ENCODE measurements at places on chromosomes 16 and 17.
A peak's percentile ranks its signal among the peaks of the same experiment; 100 is the strongest.

GRCh38 chr17:3613124-3613523, 3.9 kb upstream of the TRPV1 start:
- DNase-seq, result no peak

GRCh38 chr17:78390241-78391050, 12.0 kb downstream of the PGS1 start:
- no peak for DNase-seq

DNA sequence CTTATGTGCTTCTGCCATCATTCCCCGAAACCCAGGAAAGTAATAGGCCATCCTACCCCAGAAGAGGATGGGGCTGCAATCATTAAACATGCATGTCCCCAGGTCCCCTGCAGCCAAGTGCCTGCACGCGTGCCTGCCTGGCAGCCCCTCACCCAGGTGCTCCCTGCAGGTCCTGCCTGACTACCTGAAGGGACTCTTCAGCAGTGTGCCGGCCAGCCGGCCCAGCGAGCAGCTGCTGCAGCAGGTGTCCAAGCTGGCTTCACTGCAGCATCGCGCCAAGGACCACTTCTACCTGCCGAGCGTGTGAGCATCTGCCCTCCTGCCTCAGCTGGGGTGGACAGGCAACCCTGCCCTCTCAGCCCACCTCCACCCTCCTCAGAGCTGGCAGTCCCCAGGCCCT, 16.2 kb upstream of the ALKBH5 start:
- no peak for DNase-seq

GRCh38 chr16:71840052-71840451, 5.7 kb upstream of the ATXN1L start:
- no peak for DNase-seq

DNA sequence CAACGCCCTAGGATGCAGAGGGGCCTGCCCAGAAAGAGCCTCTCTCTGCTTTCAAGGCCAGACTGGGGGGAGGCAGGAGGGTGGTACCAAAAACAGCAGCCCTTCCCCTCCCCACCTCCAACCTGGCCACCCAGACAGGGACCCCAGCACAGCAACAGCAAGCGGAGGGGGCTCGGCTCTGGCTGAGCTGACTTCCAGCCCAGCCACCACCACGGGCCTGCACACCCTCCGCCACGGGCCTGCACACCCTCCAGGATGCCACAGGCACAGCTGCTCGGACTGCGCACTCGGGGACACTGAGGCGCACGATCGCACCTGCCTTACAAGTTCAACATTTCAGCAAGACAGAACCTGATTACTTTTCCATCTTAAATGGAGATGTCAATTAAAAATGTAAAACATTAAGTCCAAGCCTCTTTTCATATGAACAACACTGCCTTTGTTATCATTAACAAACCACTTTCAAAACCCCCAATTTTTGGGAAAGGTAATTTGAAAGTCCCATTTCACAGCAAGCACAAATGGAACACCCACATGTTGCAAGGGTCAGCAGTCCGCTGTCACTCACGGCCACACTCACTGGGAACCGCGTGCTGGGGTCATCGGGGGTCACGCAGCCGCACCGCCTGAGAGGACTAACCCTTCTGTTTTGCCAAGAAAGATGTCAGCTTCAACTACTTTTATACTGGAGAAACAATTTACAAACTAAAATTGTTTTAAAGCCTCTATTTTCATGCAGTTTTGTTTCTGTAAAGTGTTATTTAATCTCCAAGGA, 76.4 kb downstream of the ANKRD11 start:
- DNase-seq, result no peak

DNA sequence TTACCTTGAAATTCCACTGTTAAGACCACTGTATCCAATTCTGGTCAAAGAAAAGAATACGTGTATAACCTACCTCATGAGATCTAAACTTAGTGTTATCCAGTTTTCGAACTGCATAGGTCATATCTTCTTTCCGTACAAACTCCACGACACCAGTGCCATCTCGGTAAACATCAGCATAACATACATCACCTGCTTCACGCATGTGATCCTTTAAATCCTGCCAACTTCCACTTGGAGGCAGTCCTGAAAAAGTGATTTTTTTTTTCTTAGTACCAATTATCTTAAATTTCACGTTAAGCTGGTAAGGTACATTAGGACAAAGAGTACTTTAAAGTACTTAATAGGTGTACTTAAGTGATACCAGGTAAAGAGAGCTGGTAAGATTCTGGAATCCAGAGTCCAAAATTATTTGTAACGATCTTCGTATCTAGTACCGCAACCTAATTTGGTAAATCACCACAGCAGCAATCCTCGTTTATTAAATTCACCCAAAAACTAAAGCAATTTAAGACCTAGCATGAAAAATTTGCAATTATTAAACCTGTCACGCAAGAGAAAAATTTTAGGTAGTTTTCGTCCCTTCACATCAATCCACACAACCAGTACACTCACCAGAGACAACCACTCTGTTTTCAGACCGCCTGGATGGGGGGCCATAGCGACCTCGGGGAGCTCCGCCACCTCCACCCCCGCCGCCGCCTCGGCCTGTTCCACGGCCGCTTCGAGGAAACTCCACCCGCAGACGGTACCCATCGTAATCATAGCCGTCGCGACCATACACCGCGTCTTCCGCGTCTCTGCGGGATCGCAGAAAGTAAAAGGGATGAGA, 1.1 kb downstream of the SRSF1 start:
- DNase-seq, result no peak

GRCh38 chr17:77233635-77234334, 93.0 kb downstream of the SEC14L1 start:
- DNase-seq, result no peak

- DNase-seq, result no peak
Measured at GRCh38 chr17:82301300-82301915, 16.0 kb downstream of the CD7 start.

GRCh38 chr16:67632415-67633172, 12.3 kb upstream of the CARMIL2 start:
- DNase-seq, result no peak

DNA sequence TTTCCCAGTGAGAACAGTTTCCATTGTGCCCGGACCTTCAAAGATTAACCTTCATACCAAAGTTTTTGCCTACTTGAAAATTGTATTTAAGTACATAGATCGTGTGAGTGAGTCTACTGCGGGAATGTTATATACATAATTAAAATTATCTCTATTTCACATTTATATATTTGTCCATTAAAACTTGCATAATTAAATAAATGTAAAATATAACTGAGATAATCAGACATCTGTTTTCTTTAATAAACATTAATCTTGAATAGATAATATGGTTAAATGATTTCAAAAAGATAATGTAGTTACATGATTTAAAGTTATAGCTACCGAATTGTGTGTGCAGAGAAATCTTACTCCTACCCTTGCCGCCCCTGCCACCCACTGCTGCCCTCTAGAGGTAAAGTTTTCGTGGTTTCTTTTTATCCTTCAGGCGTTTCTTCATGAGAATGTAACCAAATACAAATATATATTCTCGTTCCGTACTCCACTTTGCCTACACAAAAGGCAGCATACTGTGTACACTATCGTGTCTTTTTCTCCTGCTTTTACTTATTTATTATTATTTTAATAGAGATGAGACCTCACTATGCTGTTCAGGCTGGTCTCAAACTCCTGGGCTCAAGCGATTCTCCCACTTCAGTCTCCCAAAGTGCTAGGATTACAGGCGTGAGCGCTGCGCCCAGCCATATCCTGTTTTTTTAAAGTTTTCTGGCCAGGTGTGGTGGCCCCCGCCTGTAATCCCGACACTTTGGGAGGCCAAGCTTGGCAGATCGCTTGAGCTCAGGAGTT, 35.6 kb downstream of the RPA1 start:
- peak; percentile 54 for DNase-seq

DNA sequence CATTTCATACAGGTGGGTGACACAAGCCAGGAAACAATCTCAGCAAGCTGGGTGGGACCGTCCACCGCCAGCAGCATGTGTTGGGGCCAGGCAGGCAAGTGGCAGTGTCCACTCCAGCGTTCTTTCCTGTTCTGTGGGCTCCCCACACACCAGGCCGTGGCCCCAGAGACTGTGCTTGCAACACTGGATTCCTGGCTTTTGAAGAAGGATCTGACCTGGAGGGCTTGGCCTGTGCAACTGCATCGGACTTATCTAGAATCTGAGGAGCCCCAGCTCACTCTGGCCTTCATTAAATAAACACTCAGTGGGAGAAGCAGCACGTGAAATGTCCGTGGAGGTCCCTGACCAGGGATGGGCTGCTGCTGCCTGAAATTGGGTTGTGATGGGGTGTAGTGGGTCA, 3.2 kb downstream of the KSR1 start:
- no peak for DNase-seq

GRCh38 chr16:61791464-61791863, 244.8 kb downstream of the CDH8 start:
- no peak for DNase-seq

DNA sequence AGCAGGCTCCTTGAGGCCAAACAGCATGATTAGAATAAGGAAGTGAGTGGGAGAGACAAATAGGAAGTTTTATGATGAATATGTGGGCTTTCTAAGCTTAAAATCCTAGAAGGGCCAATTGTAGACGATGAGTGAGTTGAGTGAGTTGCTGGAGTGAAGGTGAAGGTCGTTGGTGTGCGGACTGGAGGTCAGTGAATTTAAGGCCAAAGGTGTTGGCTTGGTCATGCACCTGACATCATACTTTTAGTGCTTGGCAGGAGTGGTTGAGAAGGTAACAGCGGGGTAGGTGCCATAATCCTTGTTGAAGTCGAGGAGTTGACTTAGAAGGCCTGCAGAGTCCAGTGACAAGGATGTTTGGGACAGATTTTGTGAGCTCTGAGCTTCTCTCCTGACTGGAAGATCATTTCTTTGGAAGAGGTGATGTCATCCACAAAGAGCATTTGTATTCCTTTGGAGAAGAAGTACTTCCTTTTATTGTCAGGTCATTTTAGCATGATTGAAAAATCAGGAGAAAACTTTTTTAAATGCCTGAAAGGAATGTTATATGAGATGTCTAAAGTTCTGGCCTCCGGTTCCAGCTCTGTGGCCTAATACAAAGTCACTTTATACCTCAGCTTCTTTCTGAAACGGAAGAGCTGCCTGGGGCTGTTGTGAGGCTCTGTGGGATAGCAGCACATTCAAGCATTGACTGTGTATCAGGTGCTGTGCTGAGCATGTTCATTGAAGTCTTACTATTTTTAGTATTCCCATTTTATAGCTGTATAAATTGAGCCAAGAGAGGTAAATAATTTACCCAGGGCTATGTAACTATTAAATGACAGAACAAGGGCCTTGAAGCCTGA, 53.6 kb upstream of the TBX2 start:
- DNase-seq, result no peak

GRCh38 chr17:54085020-54085419, 262.3 kb downstream of the KIF2B start:
- no peak for DNase-seq

DNA sequence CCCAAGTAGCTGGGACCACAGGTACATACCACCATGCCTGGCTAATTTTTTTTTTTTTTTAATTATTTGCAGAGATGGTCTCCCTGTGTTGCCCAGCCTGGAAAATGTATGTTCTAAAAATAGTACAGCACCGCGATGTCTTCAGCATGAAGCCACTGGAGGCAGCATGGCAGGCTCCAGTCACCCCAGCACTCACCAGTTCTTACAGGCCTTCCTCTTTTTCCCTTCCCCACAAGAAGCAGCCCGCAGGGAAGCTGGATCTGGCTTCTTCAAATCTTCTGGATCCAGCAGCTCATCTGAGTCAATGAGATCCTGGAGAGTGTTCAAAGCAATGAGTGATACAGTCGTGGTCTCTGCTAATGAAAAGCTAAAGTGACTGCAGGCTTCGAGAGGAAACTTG, 16.2 kb downstream of the CIAPIN1 start:
- DNase-seq, result no peak

- no peak for DNase-seq
Measured at GRCh38 chr16:23608194-23608593, 12.1 kb upstream of the NDUFAB1 start.

- no peak for DNase-seq
Measured at GRCh38 chr16:78386557-78387324, 287.3 kb downstream of the WWOX start.

GRCh38 chr17:250487-251300, 69.2 kb upstream of the DOC2B start:
- no peak for DNase-seq

- DNase-seq, result no peak
Measured at GRCh38 chr16:17564856-17565255, 94.1 kb upstream of the XYLT1 start.

DNA sequence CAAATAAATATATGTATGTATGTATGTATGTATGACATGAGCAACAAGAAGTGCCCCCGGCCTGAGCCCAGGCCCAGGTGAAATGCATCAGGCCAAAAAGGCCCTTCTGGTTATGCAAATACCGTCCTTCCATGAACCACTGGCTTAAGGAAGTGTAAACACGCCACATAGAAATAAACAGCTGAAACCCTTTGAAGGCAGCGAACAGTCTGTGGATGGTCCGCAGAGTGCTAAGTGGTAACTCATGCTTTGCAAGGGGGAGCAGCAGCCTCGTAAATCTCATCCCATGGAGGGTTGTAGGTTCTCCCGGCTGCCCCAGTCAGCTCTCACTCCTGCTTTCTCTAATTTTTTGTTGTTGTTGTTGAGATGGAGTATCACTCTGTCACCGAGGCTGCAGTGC, 36.7 kb downstream of the COTL1 start:
- no peak for DNase-seq

DNA sequence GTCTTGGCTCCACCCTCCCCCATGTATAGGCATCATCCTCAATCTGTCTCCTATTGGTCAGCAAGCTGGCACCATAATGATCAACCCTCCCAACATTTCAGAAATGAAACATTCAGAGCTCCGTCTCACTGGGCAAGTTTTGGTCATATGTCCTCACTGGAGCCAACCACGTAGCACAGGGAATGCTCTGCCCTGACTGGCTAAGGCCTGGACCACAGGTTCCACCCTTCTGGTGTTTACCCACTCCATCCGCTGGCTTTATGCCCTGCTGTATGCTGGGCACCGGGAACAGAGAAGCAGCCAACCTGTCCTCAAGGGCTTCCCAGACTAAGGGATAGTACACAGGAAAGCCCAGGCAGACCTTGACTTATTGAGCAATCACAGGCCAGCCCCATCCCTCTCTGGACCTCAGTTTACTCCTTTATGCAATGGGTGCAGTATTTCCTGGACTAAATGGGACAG, 20.5 kb downstream of the MYO15A start:
- DNase-seq, result no peak

GRCh38 chr17:33940769-33941370, 314.2 kb upstream of the CCL2 start:
- DNase-seq, result no peak

DNA sequence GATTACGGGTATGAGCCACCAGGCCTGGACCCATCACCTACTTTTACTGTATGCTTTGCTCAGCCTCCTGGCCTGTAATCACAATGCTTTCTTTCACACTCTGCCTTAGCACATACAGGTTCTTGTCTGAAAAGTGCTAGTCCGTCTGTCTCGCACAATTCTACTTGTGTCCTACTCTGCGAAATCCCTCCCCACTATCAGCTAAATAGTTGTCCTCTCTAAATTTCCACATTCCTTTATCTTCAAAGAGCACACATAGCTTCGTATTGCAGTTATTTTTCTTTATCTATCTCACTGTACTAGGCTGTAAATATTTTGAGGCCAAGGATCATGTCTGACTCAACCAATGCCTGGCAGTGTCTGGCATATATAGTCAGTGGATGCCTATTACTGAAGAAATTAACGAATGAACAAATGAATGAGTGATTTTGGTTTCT, 38.5 kb upstream of the ETV4 start:
- DNase-seq, result no peak

GRCh38 chr17:40417609-40418427, at the start of gene TOP2A:
TOP2A (minus strand) TSS chr17:40417896; CDS start chr17:40417791, 105 bp downstream.
- peak; percentile 100 for DNase-seq

- no peak for DNase-seq
Measured at GRCh38 chr16:15576960-15577958, 65.7 kb downstream of the MARF1 start.
